Activated gamma-delta T cell (primary cell): ENCODE measurements at places on chromosomes 1 and 21.

- DNase-seq: no peak
These were observed 17.0 kb upstream of the PIGC start for GRCh38 chr1:172460887-172461315.

DNA sequence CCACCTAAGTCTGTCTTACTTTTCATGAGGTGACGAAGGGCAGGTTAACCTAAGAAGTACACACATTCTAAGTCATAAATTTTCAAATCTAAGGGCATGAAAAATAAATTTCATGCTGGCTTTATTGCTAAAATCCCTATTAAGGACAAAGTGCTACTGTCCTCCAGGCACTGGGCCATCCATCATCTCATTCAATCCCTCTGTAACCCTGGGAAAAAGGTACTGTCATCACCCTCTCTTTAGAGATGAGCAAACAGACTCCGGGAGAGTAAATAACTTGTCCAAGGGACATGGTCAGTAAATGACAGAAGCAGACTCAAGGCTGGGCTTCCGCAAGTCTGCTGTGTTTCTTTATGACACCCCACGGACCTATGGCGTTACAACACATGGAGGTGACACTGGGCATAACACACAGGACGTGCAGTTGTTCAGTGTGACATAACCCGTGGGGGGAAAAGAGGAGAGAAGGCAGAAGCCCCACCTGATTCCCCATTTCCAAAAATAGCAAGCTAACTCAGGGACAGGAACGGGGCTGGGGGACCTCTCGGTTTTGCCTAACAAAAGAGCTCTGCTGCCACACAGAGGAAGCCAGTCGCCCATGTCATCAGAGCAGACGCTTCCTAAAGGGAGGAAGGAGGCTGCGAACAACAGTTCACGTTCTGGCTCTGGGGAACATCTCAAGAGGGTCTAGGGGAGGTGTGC is 12.5 kb upstream of the SRM start:
- DNase-seq: no peak

DNA sequence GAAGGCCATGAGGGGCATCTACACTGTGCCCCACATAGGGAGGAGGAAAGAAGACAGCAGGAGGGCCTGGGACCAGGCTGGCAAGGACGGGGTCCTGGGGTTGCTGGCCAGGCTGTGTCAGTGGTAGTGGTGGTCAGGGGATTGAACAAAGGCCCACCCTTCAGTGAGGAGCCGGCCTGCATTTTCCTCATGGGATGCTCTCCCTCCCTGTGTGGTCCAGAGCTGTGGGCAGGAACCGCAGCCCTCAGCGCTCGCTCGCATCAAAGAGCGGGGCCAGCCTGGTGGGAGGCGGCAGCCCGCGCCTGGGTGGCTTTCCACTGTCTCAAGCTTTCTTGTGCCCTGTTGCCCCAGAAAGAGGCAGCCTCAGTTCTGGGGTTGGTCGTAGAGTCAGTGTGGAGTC is 24.8 kb downstream of the LHX4 start:
- no peak for DNase-seq

GRCh38 chr1:56557746-56558145 is 21.6 kb downstream of the PLPP3 start:
- no peak for DNase-seq

DNA sequence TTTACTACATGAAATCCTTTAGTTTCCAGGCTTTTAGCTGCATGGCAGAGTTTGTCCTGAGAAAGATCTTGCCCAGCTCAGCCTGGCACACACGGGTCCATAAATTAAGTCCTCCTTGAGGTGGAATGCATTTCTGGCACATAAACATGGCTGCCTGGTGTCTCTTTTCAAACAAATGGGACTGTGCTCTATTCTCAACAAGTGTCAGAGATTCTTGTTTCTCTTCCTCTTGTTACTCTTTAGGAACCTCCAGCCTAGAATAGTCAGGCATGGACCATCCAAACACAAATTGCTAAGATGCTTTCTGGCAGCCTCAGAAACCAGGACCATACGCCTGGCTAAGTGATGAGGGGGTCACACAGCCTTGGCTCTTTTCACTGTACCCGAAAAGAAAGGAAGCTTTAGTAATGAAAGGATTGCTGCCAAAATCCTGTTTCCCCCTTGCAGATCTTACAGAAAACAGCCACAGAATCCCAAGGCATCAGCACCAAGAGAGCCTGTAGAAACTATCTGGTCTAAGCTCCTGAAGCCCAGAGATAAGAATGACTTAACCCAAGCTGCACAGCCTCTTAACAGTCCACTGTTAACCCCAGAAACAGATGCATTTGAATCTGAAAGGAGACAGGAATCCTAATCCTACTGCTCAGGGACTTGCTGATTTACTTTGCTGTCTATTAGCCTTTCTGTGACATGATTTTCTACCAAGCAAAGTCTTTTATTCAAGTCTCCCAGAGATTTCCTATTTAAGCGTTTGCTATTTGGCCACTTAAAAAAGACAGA is 31.9 kb upstream of the NRDC start:
- no peak for DNase-seq

- DNase-seq: no peak
These were observed 4.1 kb upstream of the PTPN7 start for GRCh38 chr1:202164271-202165037.

GRCh38 chr1:153567621-153568366 is 2.1 kb upstream of the S100A2 start:
- no peak for DNase-seq

GRCh38 chr1:7680207-7680954 is 90.7 kb upstream of the VAMP3 start:
- no peak for DNase-seq

- DNase-seq: no peak
These were observed 1.4 kb downstream of the EVA1C start for GRCh38 chr21:32413697-32414578.

- DNase-seq: no peak
These were observed 59.6 kb downstream of the CAPZB start for GRCh38 chr1:19425646-19426239.

DNA sequence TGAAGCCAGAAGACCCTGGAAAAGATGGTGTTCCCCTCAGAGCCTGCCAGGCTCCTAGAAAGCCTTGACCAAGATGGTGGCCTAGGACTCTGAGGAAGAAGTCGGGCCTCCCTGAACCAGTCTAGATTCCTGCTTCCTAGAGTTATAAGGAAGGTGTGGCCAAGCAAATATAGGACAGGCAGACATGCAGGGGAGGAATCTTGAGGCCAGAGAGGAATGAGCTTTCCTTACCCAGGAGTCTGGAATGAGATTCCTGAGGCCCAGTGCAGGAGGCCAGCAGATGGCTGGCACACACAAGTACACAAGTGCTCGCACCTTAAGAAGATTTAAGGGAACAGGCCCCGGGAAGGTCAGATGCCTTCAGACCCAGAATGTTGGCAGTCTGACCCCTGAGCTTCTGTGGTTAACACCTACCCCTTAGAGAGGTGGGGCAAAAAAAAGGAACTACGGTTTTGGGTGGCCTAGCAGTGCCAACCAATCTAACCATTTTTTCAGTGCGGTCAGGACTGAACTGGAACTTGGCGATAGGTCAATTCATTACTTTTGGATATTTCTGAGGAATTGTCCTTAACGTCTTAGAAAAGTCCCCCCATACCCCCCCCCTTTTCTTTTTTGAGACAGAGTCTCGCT is 73.3 kb downstream of the MDM4 start:
- no peak for DNase-seq

- no peak for DNase-seq
These were observed 6.9 kb upstream of the CAMSAP2 start for GRCh38 chr1:200731654-200732332.

- DNase-seq: no peak
These were observed 35.8 kb downstream of the SLC30A7 start for GRCh38 chr1:100931716-100932115.

- no peak for DNase-seq
These were observed 273.9 kb upstream of the DEPDC1 start for GRCh38 chr1:68770817-68771216.

- no peak for DNase-seq
These were observed 1886.9 kb downstream of the NCAM2 start for GRCh38 chr21:22885079-22885478.

DNA sequence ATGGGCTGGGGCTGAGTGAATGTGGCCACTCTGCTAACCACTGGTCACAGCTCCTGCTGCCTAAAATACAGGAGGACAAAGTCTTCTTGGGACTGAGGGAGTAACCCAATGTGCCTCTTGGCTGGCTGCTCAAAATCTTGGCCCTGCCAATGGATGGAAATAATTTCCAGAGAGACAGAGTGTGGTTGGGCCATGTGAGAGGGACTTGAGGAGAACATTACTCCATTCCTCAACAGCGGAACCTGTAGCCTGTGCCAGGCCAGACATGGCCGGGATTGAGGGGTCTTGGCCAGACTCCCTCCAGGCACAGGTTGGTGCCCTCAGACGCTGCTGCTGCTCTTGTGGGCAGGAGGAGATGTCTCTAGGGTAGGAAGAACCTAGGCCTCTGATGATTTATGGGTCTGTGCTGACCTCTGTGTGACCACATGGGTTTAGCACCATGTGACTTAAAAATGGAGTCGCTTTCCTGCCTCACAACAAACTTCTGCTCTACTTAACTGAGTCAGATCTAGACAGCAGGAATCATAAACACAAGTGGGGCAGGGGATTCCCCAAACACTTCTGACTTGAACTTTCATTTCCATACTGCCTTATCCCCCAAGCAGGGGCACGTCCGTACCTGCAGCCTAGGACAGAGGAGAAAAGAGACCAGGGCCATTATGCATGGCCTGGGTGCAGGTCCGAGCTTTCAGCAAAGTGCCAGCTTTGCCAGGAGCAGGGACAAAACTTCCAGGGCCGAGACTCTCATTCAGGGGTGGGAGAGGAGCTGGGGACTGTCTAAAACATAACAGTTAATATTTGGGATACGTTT is 79.2 kb downstream of the CD34 start:
- no peak for DNase-seq

GRCh38 chr1:201463071-201463552 is 5.9 kb downstream of the PHLDA3 start:
- DNase-seq: no peak

DNA sequence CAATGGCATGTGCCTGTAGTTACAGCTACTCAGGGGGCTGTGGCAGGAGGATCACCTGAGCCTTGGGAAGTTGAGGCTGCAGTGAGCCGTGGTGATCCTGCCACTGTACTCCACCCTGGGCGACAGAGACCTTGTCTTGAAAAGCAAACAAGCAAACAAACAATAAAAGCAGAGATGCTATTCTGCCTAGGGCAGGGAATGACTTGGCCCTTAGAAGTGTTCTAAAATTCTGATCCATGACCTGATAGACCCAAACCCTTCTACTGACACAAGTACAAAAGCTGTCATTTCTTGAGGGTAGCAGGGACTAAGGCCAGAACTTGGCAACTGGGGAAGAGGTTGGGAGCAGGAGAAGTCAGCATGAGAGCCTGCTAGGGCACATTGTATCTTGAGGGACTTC is 15.6 kb upstream of the NCF2 start:
- DNase-seq: no peak

GRCh38 chr1:51192213-51192843 is 43.7 kb upstream of the RNF11 start:
- no peak for DNase-seq

GRCh38 chr1:19710825-19711611 is 46.3 kb downstream of the HTR6 start:
- no peak for DNase-seq

- no peak for DNase-seq
These were observed 9.0 kb downstream of the TMEM269 start for GRCh38 chr1:42793824-42794223.

GRCh38 chr1:234655328-234656069 is 45.5 kb upstream of the IRF2BP2 start:
- DNase-seq: no peak

DNA sequence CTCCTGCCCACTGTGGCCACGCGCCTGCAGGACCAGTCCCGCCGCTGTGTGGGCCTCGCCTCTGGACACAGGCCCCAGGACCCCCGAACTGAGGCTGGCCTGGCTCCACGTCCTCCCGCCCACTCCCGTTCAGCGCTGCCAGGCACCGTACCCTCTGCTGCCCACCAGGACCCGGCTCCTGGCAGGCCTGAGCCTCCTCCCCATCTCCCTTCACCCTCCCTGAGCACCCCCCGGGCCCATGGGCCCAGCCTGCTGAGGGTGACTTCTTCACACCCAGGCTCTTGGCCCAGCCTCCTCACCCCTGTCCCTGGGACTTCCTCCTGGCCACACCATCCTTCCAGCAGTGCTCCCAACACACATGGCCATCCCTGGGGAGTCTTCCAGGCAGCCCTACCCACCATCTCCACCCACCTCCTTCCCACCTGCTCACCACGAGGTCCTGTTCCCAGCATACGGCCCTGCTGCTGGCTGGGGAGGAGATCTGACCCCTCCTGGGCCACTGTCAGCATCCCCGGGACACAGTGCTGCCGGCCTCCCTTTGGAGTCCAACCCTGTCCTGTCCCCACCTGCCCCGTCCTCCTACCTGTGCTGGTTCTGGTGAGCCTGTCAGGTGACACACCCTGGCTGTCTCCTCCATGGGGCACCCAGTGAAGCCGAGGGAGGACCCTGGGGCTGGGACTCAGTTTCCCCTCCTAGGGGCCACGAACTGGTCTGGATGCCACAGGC is 53.7 kb downstream of the SLX9 start:
- DNase-seq: no peak

- no peak for DNase-seq
These were observed 1411.7 kb upstream of the B3GALT2 start for GRCh38 chr1:194598098-194598497.

GRCh38 chr1:210755991-210756659 is 377.8 kb downstream of the KCNH1 start:
- no peak for DNase-seq

DNA sequence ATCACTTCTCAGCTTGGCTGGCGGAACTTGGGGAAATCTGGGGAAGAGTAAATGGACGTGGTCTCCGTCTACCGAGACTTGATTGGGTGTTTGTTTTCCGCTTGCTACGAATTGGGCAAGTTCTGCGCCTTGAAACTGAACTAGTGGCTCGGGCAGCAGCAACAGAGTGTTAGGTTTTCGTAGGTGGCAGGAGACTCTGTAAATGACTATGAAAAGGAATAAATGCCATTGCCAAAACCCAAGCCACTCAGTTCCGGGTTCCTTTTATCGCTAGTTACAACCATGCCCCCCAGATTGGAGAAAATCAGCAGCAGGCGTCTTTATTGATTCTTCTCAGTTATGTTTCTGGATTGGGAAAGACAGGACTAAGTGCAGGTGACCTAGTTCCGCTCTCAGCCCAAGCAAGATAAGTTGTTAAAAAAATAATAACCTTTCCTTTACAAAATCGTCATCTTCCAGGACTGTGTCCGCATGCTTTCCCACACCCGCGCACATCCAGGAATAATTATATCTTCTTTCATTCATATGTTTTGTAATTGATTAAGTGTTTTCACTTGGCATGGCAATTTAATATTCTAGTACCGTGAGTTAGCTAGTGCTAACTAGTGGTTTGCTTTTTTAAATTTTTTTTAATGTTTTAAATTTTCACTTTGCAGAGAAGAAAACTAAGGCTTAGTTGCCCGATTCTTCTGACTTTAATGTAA is 3.4 kb downstream of the LHX9 start:
- no peak for DNase-seq

GRCh38 chr1:20670936-20671335 is 9.8 kb upstream of the DDOST start:
- DNase-seq: no peak
